ENCODE measurements at places on chromosomes 6 and 20.

DNA sequence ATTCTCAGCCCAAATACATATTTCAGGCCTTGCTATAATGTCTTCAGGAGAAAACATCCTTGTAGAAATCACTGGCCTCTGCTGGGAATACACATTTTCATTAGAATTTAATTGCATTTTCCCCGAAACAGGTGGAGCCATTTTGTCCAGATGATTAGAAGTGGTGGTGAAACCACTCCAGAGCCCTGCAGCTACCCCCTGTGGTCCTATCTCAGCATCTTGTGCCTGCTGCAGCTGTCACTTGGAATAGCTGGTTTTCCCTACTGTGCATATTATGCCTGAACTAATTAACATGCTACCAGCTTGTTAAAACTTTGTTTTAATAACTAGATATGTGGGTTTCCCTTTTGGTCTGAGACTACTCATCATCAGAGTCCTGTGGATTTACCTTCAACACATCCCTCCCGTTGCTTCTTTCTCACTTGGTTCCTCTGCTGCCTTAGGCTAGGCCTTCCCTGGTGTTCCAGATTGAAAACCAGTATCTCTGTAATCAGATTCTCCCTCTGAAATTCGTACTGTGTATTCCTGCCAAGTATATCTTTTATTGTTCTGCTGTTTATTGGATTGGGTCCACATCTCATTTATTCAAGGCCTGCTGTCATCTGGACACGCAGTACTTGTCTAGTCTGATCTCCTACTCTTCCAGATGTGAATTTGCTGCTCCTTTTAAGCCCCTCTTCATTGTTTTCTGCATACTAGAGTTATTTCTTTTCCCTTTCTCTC, 15.2 kb downstream of the DNAH8 start:
- H3K4me1 ChIP-seq, result no peaks in the 10 kb centered on the region
- no peaks in the 10 kb centered on the region for H3K27me3 ChIP-seq
- no peak overlapping the region for H3K27ac ChIP-seq
- DNase-seq, result no peak

- H3K36me3 ChIP-seq, result no peaks in the 10 kb centered on the region
- no peak overlapping the region for H3K4me3 ChIP-seq
- DNase-seq, result no peak
- H3K27me3 ChIP-seq, result no peaks in the 10 kb centered on the region
Observed at GRCh38 chr6:113491376-113491775, 365.8 kb upstream of the MARCKS start.

DNA sequence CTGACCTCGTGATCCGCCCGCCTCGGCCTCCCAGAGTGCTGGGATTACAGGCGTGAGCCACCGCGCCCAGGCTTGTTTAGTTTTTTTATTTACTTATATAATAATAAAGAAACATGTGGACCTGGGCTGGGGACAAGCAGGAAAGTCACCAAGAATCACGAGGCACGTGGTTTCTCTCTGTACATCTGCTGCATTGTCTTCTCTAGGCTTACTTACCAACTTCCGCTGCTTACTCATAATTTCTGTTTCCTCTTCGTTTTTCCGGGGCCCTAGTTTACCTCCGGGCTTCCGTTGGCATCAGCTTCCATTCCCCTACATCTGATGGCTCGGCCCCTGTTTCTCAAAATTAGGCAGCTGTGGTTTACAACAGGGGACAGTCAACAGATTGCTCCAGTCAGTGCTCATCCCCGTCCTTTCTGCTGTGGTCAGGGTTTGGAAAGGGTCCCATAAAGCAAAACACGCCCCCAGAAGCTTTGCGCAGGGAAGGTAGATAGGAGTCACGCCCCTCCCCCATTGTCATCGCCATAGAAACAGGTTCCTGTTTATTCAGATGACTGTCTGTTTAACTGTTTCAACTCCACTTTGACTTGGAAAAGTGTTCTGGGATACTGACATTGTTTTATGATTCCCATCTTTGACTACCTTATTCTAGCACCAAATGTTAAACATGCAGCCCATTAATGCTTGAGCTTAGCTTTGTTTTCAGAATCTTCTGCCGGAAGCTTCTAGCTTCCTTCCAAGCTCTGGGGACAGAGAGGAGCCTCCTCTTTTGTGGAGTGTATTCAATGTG, 31.9 kb upstream of the TXLNB start:
- no peak overlapping the region for H3K4me3 ChIP-seq
- peak; percentile 90 for DNase-seq
- no peaks in the 10 kb centered on the region for H3K36me3 ChIP-seq
- no peaks in the 10 kb centered on the region for H3K27me3 ChIP-seq
- H3K4me1 ChIP-seq, result peaks cover 5% of the 10 kb centered on the region

GRCh38 chr20:4702562-4703280, 19.0 kb upstream of the PRND start:
- DNase-seq, result no peak
- H3K27ac ChIP-seq, result no peak overlapping the region
- no peaks in the 10 kb centered on the region for H3K27me3 ChIP-seq
- peaks cover 25% of the 10 kb centered on the region for H3K36me3 ChIP-seq
- H3K4me1 ChIP-seq, result no peaks in the 10 kb centered on the region
- H3K4me3 ChIP-seq, result no peak overlapping the region

GRCh38 chr20:58670102-58670501, 19.0 kb downstream of the STX16 start:
- no peaks in the 10 kb centered on the region for H3K4me1 ChIP-seq
- H3K27me3 ChIP-seq, result no peaks in the 10 kb centered on the region
- no peak for DNase-seq
- peaks cover 52% of the 10 kb centered on the region for H3K36me3 ChIP-seq

DNA sequence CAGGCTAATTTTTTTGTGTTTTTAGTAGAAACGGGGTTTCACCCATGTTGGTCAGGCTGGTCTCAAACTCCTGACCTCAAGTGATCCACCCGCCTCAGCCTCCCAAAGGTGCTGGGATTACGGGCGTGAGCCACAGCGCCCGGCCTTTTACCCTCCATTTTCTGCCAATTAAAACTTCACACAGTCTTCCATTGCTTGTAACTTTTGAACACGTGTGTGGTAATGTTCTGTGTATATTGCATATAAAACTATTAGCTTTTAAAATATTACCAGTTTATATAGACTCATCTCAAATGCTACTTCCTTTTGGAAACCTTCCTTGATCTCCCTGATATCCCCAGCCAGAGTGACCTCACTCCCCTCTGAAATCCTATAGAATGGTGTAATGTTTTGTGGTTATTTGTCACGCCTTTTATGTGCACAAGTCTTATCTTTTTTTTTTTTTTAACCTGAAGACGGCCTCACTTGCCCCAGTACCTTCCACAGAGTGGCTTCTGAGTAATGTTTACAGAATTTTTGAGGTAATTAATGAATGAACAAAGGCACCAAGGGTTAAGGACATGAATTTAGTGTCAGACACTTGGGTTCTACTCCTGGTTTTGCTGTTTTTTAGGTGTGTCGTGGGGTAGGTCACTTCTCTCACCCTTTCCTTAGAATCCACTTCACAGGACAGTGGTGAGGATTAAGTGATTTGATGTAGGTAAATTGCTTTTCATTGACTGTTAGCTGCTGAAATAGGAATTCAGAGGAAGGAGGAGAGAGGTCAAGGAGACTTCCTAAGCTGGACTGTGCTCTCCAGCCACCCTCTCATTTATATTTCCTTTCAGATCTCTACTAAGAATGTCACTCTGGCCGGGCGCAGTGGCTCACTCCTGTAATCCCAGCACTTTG, 11.2 kb upstream of the MMP24 start:
- H3K4me3 ChIP-seq, result no peak overlapping the region
- H3K27ac ChIP-seq, result no peak overlapping the region
- DNase-seq, result no peak
- H3K4me1 ChIP-seq, result no peaks in the 10 kb centered on the region
- peaks cover 27% of the 10 kb centered on the region for H3K36me3 ChIP-seq
- H3K27me3 ChIP-seq, result no peaks in the 10 kb centered on the region

- H3K4me3 ChIP-seq, result no peak overlapping the region
- H3K27me3 ChIP-seq, result no peaks in the 10 kb centered on the region
- H3K4me1 ChIP-seq, result peaks cover 4% of the 10 kb centered on the region
- no peak overlapping the region for H3K27ac ChIP-seq
- H3K36me3 ChIP-seq, result no peaks in the 10 kb centered on the region
- DNase-seq, result no peak
Observed at GRCh38 chr6:12415980-12416598, 125.9 kb downstream of the EDN1 start.

DNA sequence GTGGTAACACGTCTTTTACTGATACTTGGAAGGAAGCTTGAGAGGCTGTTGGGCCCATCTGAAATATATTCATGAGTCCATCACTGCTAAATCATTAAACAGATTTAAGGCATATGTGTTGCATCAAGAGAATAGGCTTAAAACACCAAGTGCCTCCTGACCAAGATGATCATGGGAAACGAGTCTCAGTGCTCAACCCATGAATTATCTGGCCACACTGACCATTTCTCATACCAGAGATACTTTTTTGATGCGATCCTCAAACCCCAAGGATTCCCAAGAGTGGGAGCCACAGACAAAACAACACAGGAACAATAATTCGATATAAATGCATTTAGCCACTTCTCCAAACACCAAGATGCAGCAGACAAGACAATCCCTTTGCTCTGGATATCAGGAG, 17.2 kb downstream of the HEY2 start:
- H3K36me3 ChIP-seq, result no peaks in the 10 kb centered on the region
- no peak for DNase-seq
- H3K27ac ChIP-seq, result no peak overlapping the region
- no peaks in the 10 kb centered on the region for H3K4me1 ChIP-seq

- H3K27ac ChIP-seq, result peak overlapping the region; percentile 61
- no peak for DNase-seq
- H3K27me3 ChIP-seq, result no peaks in the 10 kb centered on the region
- no peak overlapping the region for H3K4me3 ChIP-seq
- H3K4me1 ChIP-seq, result peaks cover 13% of the 10 kb centered on the region
Observed at GRCh38 chr6:36095497-36096391, 34.6 kb upstream of the MAPK13 start.

GRCh38 chr6:156826290-156826955, 49.2 kb downstream of the ARID1B start:
- no peaks in the 10 kb centered on the region for H3K36me3 ChIP-seq
- H3K4me1 ChIP-seq, result peaks cover 41% of the 10 kb centered on the region
- H3K27ac ChIP-seq, result no peak overlapping the region

DNA sequence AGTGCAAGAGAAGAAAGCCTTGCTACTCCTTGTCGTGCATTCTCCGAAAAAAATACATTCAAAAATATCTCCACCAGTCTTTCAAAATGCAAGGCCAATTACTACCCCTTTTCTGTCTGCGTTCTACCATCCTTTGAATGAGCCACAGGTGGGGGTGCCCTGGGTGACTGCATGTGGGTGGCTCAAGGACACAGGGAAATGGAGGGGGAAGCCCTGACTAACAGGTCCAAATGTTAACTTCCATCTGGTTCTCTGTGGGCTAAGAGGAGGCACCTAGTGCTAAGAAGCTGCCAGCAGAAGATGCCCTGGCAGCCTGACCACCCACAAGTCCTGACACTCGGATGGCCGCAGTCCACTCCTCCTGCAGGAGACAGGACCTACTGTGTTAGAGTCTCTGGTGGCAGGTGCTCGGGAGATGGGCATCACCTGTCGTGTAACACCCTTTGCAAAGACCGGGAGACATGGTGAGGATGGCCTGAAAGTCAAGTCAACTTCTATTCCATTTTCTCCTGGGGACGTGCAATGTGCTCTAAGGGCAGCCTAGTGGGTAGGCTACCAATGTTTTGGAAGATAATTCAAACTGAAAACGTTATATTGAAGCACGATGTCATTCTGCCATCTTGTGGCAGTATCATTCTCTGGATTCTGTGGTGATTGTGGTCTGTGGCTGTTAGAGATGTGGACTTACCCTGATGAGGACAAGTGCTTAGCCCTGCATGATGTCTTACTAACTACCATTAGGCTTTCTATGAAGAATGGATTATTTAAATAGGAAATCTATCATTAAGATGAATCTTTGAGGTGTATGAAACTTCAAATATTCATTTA, 27.4 kb upstream of the IGF2R start:
- no peak overlapping the region for H3K27ac ChIP-seq
- H3K27me3 ChIP-seq, result no peaks in the 10 kb centered on the region
- no peaks in the 10 kb centered on the region for H3K4me1 ChIP-seq
- DNase-seq, result no peak

GRCh38 chr6:82371799-82372546, 8.4 kb downstream of the TPBG start:
- no peak for DNase-seq
- H3K4me1 ChIP-seq, result no peaks in the 10 kb centered on the region
- no peaks in the 10 kb centered on the region for H3K27me3 ChIP-seq
- H3K27ac ChIP-seq, result no peak overlapping the region

DNA sequence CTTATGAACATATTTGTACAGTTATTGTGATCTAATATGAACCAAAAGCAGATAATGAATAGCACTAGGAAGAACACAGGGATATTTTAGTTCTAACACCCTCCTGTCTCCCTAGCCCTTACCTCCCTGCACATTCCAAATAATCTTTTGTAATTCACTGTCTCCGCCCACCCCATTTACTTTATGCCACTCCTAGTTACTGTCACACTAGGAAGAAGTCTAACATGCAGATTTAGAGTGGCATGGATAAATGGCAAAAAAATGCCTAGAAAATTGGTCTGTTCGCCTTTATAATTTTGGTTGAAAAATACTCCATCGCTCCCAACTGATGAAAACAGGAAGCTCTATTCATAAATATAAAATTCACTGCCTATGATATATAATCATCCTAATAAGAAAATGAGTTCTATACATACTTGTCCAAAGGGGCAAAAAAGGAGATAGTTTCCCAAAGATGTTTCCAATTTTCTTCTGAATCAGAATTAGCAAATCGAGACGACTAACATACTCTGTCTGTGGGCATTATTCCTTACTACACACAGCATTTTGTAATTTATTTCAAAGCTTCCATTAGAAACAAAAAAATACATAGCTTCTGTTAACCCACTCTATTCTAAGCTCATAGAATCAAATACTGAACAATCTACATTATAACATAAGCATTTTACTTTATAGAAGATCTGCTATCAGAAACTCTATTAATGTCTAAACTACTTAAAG, 1.3 kb upstream of the RUNX2 start:
- DNase-seq, result no peak
- H3K27ac ChIP-seq, result no peak overlapping the region
- H3K27me3 ChIP-seq, result no peaks in the 10 kb centered on the region

GRCh38 chr20:57394121-57395082, 3.2 kb downstream of the RBM38 start:
- no peaks in the 10 kb centered on the region for H3K4me1 ChIP-seq
- H3K36me3 ChIP-seq, result peaks cover 25% of the 10 kb centered on the region
- DNase-seq, result peak; percentile 73
- peak overlapping the region; percentile 96 for H3K4me3 ChIP-seq
- peak overlapping the region; percentile 92 for H3K27ac ChIP-seq
- H3K27me3 ChIP-seq, result no peaks in the 10 kb centered on the region

DNA sequence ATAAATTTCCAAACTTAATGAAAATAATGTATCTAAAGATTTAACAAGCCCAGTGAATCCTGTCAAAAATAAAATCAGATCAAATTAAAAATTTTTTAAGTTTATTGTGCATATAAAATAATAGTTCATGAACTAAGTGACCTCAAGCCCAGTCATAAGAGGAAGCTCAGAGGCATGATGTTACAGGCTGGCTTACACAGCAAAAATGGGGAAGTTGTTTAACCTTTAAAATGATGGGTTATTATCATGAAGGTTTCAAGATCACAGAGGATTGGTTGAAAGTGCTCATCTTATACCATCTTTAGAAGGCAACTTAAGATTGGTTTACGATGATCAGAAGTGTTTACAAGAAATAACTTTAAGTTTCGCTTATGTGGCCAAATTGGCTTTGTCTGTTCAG, 102.5 kb downstream of the PAK5 start:
- H3K36me3 ChIP-seq, result no peaks in the 10 kb centered on the region
- DNase-seq, result no peak
- H3K27me3 ChIP-seq, result no peaks in the 10 kb centered on the region

- no peak overlapping the region for H3K27ac ChIP-seq
- DNase-seq, result no peak
- H3K36me3 ChIP-seq, result no peaks in the 10 kb centered on the region
- H3K4me3 ChIP-seq, result no peak overlapping the region
- no peaks in the 10 kb centered on the region for H3K4me1 ChIP-seq
Observed at GRCh38 chr6:49530141-49530776, 20.2 kb upstream of the C6orf141 start.

Data from sigmoid colon (tissue), 7 donors.